ENCODE measurements at places on chromosomes 6 and 20.

DNA sequence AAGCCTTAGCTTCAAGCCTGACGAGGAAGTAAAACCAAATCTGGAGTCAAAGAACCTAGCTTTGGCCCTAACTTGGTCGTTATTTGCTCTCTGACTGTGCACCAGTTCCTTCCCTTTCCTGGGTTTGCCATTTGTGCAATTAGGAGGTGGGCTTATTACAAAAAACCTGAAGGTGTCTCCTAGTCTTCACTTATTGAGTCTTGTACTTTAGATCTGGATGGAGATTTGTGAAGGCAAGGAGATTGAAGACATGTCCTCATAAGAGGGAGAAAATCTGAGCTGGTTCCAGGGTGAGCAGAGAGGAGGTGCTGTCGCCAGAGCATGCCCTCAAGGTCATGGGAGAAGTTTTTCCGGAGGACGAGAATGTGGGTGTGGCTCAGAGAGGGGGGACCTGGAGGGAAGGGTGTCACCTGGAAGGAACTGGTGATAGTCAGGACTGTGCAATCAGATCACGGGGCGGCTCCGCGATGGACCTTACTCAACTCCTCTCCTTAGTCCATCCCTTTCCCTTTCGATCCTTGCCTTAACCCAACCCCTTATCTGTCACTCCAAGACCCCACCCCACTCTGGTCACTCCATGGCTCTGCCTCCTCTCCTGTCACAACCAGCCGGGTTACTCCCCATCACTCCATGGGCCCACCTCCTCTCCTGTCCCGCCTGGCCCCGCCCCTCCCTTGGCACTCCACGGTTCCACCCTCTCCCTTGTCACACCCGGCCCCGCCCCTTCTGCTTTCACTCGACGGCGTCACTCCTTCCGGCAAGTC lies 588 bp upstream of the ACSS2 start:
- DNase-seq = peak; percentile 98

DNA sequence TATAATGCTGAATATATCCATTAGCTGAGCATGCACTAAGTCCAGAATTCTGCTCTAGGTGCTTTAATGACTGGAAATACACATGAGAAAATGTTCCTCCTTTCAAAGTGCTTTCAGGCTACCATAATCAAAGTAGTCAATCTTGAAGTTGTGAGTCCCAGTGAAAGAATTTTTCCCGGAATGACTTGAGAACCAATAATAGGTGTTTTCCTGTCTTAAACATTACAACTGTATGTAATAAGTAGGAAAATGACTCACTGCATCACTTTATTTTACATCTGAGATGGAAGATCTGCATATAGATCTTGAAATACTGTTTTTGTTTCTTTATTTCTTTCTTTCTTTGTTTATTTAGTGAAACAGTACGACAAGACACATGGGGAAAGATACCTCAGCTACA lies 437.4 kb upstream of the JAG1 start:
- DNase-seq = no peak

- no peak for DNase-seq
These were observed 38.3 kb downstream of the BCL2L1 start for GRCh38 chr20:31684153-31685015.

DNA sequence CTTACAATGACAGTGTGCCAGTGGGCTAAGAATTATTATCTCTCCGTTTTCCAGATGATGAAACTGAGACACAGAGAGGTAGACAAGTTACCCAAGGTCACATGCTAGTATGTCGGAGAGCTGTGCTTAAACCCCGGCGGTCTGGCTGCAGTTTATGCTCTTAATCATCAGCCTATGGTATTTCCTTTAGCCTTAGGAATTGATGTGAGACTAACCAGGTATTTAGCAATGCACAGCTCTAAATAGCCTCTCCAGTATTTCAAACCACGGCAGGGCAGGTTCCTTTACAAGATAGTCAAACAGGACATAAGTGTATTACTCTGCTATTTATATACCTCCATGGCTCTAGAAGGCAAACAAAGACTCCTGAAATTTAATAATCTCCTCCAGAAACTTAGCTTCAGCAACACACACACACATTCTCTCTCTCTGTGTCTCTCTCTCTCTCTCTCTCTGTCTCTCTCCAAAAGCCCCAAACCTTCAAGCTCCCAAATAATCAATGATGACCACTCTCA lies 142.0 kb upstream of the ZNF217 start:
- DNase-seq = no peak

DNA sequence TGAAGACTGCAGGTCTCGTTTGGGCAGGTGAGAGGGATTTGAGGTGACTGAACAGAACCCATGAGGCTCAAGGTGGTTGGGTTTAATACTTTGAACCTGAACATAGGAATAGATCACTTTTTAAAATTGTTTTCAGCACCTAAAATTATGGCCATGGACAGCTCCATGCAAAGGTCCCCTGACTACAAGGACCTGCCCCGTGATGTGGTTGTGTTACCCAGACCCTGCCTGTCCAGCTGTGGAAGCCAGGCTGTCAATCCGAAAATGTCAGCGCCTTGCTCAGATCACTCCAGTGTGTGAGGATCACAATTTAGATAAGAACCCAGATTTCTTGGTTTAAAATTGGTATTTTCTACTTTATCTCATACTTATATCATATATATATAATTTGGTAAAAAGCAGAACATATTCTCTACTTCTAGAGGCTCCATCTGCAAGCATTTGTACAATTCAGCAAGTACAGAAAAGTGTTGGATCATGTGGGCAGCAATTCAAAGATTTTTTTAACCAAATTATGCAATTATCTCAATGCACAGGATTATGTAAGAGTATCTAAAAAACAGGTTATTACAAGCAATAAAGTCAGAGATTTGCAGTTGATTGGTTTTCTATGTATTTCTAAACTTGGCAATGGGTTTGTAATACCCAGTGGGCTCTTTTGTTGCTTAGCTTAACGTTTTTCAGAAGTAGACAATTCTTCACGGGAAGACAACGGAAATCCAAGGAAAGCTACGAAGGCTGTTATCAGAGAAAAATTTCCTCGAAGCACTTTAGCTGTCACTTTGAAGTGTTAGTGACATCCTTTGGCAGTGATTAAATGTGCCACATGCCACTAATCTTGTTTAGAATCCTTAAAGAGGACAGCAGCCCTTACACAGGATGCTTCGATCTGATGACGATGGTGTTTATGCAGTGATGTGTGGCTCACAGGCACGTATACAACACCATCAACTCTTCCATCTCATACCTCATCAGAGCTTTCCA lies 24.1 kb upstream of the RPS6KA2 start:
- no peak for DNase-seq

DNA sequence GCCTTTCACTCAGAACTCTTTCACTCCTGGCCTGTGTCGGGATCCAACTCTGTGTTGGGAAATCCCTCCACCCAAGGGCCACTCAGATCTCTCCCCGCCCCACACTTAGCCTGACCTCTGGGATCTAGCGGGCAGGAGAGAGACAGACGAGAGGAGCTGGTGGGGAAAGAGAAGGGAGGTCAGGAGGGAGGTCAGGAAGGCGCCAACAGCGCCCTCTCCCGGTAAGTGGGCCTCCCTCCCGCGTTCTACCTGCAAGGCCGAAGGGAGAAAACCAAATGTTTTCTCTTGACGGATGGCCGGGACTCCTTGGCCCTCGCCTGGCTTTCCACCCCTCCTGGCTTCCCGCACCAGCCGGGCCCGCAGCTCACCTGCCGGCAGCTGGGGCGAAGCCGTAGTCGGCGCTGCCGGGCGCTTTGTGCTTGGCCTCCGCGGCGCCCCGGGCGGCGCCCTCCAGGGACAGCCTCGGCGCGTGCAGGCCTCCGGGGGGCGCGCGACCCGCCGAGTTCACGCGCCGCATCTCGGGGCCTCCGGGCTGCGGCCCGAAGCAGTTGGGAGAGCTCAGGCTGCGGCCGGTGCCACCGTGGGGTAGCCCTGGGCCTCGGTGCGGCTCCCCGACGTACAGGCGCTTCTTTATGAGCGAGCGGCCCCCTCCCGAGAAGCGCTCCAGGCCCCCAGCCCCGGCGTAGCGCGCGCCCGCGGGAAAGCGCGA lies 38.2 kb downstream of the C6orf132 start:
- peak; percentile 76 for DNase-seq

- DNase-seq = no peak
These were observed 7.3 kb downstream of the CCDC167 start for GRCh38 chr6:37492236-37492972.

- DNase-seq = no peak
These were observed 8.1 kb downstream of the NEDD9 start for GRCh38 chr6:11224252-11224965.

DNA sequence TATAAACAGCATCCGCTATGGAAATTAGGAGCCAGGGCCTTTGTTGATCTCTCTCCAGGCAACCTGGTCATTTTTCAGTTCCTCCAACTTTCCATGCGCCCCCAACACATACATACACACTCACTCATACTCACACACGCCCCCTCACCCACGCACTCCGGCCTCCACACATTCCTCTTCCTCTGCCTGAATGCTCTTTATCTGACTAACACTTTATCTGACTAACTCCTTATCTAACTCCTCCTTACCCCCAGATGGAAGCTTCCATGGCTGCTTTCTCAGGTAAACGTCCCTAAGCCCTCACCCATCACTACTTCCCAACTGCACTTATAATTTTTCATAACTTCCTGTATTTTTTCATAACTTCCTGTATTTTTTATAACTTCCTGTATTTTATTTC lies 17.4 kb downstream of the CASS4 start:
- no peak for DNase-seq

- no peak for DNase-seq
These were observed 36.9 kb downstream of the ARHGAP18 start for GRCh38 chr6:129672881-129673631.

DNA sequence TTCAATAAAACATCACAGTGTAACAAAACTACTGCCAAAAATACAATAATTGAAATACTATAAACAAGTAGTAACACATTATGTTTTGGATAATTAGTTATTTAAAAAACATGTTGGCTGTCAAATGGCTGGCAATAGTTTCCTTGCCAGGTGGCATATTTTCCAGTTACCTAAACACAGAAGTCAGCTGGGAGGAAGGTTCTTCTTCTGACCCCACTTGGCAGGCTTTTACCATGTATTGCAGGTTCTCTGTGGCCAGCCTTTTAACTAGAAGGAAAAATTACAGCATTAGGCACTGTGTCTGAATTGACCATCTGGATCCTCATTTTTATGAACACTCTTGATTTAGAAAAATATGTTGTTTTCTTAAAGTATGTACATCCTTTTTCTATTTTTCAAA lies 131.4 kb downstream of the MMS22L start:
- no peak for DNase-seq

- peak; percentile 58 for DNase-seq
These were observed 16.1 kb downstream of the FGD2 start for GRCh38 chr6:37021356-37022129.

DNA sequence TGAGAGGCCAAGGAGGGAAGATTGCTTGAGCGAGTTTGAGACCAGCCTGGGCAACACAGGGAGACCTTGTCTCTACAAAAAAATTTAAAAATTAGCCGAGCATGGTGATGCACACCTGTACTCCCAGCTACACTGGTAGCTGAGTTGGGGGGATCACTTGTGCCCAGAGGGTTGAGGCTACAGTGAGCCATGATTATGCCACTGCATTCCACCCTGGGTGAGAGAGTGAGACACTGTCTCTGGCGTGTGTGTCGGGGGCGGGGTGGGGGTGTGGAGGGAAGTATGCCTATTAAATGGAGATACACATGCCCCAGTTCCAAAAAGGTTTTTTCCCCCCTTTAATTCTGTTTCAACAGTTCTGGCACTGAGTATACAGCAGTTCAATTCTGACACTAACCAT lies 223.2 kb downstream of the TBC1D7 start:
- no peak for DNase-seq

- DNase-seq = peak; percentile 70
These were observed 1.9 kb upstream of the ELOVL4 start for GRCh38 chr6:79949233-79949632.

DNA sequence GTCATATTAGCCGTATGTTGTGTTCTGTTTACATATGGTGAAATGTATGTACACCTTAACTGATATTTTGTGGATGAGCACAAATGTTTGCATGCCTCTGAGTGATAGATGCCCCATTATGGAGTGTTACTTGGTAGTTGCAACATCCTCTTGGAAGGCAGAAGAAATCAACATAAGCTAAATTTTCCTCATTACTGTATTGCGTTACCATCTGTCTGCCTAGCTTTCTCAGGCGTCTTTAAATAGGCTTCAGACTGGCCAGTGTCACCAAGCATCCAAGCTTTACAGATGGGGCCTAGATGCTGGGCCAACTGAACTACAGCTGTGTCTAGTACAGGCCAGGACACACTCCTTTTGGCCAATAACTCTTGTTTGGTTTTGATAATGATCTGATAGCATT lies 250.6 kb downstream of the SAMD5 start:
- DNase-seq = no peak

DNA sequence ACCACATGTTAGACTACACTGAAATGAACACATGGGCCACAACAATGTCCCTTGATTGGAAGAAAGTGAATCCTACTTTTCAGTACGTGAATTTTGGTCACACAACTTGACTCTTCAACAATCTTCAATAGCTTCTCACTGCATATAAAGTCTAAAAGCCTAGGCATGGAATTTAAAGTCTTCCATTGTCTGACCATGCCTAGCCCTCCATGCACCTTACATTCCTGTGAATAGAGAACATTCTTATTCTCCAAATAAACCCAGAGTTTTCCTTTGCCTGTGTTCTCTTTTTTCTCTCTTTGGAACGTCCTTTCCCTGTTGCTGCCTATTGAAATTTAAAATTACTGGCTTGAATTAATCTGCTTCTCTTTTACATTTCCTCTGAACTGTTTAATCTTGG lies 207.5 kb downstream of the ASCC3 start:
- DNase-seq = no peak

GRCh38 chr6:122730775-122731386 lies 48.6 kb upstream of the FABP7 start:
- peak; percentile 22 for DNase-seq

DNA sequence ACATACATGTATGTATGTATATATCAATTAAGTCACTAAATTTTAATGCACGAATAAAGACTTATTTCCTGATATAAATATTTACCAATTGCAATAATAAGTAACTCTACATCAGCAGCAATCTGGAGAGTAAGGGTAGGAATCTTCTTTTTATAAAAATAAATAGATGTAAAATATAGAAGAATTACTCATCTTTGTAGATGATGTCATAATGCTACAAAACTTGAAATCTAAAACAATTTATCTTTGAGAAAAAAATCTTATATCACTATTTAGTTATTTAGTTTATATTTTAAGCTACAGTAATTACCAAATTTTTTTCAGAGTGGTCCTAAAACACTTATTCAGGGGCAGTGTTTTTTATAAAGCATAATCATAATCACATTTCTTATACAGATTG lies 351.7 kb downstream of the RIMS1 start:
- no peak for DNase-seq

- no peak for DNase-seq
These were observed 89.4 kb downstream of the TRDN start for GRCh38 chr6:123547216-123547978.

- DNase-seq = peak; percentile 8
These were observed 26.9 kb downstream of the RRAGD start for GRCh38 chr6:89385156-89385667.

DNA sequence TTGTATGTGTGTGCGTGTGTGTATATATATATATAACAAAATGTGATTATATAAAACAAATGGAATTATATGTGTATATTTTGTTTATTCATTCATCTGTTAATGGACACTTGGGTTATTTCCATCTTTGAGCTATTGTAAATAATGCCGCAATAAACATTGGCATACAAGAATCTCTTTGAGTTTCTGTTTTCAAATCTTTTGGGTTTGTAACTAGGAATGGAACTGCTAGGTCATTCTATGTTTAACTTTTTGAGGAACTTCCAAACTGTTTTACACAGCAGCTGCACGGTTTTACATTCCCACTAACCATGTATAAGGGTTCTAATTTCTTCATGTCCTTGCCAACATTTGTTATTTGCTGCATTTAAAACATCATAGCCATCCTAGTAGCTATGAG lies 39.9 kb upstream of the TGM2 start:
- no peak for DNase-seq

- no peak for DNase-seq
These were observed 59.1 kb downstream of the ADGRF1 start for GRCh38 chr6:46983007-46983411.
